Activated naive CD4-positive, alpha-beta T cell treated with anti-CD3 and anti-CD28 coated beads, Interleukin-2, amount 10 ng/mL, durations not matched to agents 7 days and 5 days (primary cell): ENCODE measurements at places on chromosomes 2 and 18.

GRCh38 chr2:9200633-9201015, 6.0 kb upstream of the ASAP2 start:
- no peak overlapping the region for H3K27ac ChIP-seq
- peaks cover 24% of the 10 kb centered on the region for H3K27me3 ChIP-seq
- H3K4me3 ChIP-seq = no peak overlapping the region

DNA sequence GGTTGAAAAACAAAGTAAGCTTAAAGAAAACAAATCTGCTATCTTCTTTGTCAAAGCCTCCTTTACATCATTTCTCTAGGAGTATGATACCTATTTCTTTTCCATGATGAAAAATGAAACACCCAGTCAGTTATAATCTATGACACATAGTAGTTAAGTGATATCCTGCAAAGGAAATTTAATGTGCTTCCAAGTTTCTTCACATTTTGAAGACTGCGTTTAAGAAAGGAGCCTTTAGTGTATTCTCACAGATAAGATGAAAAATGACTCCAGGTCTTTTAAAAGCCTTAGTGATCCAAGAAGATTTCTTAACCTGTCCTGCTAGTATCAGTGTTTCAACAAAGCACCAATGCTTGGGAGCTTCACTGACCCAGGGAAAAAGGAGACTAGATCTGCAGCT, 356.7 kb downstream of the CCDC85A start:
- H3K4me1 ChIP-seq = no peaks in the 10 kb centered on the region
- H3K36me3 ChIP-seq = no peaks in the 10 kb centered on the region
- no peaks in the 10 kb centered on the region for H3K27me3 ChIP-seq
- no peak for DNase-seq

GRCh38 chr2:196703695-196704094, 64.2 kb downstream of the CCDC150 start:
- H3K27ac ChIP-seq = no peak overlapping the region
- no peak overlapping the region for H3K4me3 ChIP-seq
- H3K36me3 ChIP-seq = peaks cover 2% of the 10 kb centered on the region
- no peaks in the 10 kb centered on the region for H3K27me3 ChIP-seq

DNA sequence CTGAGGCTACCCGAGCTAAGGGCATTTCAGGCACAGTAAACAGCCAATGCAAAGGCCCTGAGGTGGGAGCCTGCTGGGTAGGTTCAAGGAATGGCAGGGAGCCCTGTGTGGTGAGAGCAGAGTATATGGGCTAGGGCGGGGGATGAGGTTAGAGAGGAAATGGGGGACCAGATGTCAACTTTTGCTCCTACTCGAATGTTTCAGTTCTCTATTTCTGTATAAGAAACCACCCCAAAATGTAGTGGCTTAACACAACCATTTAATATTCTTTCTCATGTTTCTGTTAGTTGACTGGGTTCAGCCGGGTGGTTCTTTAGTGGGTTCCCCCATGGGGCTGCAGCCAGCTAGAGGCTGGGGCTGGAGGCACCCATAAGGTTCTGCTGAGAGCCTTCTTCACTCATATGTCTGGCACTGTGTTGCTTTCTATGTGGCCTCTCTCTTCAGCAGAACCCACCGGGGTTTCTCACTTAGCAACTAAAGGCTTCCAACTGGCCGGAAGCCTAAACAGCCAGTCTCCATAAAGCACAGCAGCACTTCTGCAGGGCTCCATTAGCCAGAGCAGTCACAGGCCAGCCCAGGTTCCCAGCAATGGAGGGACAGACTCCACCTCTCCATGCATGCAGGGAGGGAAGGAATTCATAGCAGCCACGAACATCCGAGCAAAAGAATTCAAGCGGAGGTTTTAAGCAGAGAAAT, 5.6 kb upstream of the ATOH8 start:
- no peak overlapping the region for H3K27ac ChIP-seq
- no peak for DNase-seq
- peaks cover 3% of the 10 kb centered on the region for H3K4me1 ChIP-seq

DNA sequence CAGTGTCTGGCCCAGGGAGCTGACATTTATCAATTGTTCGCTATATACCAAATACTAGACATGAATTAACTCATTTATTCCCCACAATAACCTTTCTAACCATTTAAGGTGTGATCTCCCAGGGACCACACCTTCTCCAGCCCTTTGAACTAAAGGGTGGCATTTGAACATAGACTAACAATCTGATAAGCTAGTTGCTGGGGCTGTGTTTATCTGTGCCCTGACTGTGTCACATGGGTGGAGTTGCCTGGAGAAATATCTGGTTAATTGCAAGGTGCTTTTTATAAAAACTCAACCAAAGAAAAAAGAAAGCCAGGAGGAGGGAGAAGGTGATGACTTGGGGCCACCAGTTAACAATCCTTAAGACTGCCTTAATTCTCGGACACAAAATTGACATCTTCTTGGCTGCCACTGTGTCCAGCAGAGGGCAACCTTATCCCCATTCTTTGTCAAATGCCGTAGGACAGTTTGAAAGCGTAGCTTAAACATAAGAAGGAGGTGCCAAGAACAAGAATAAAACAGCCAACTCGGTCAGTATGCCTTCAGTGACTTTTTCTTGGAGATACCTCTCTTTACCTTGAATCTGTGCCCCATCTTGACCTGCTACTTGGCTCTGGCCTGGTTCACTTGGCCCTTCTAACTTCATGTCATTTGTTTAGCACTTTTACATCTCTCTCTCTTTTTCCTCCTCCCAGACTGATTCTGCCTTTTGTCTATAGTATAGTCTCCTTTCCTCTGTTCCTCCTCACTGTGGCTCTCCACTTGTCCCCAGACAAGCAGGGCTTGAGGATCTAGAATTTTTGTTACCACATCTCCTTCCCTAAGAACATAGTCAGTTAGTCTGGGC, 183.4 kb downstream of the MYO3B start:
- H3K36me3 ChIP-seq = no peaks in the 10 kb centered on the region
- H3K27ac ChIP-seq = no peak overlapping the region
- H3K4me1 ChIP-seq = peaks cover 31% of the 10 kb centered on the region
- no peak overlapping the region for H3K4me3 ChIP-seq
- peaks cover 22% of the 10 kb centered on the region for H3K27me3 ChIP-seq

DNA sequence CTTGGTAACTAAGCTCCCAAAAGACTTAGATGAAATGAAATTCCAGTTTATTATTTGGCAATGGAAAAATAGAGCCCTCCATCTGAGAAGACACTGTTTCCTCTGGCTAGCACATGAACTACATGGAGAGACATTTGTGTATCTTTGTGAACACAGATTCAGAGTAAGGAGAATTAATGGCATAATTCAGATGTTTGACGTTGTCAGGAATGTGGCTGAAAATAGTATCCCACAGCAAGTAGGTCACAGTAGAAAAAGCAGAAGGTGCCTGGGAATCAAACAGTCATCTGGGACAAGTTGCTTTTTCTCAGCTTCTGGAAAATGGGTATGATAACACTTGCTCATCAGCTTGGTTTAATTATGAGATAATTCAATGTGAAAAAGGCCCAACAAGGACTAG, 288.6 kb downstream of the PTPRM start:
- DNase-seq = no peak
- H3K27me3 ChIP-seq = no peaks in the 10 kb centered on the region
- H3K27ac ChIP-seq = no peak overlapping the region
- no peaks in the 10 kb centered on the region for H3K36me3 ChIP-seq
- H3K4me1 ChIP-seq = no peaks in the 10 kb centered on the region

- H3K27ac ChIP-seq = no peak overlapping the region
- peaks cover 93% of the 10 kb centered on the region for H3K27me3 ChIP-seq
Observed at GRCh38 chr2:131034122-131035051, 58.9 kb downstream of the FAM168B start.

GRCh38 chr18:14976736-14977430, 228.9 kb downstream of the ANKRD30B start:
- no peak overlapping the region for H3K4me3 ChIP-seq
- DNase-seq = no peak
- H3K27me3 ChIP-seq = no peaks in the 10 kb centered on the region
- no peaks in the 10 kb centered on the region for H3K36me3 ChIP-seq
- H3K4me1 ChIP-seq = no peaks in the 10 kb centered on the region

DNA sequence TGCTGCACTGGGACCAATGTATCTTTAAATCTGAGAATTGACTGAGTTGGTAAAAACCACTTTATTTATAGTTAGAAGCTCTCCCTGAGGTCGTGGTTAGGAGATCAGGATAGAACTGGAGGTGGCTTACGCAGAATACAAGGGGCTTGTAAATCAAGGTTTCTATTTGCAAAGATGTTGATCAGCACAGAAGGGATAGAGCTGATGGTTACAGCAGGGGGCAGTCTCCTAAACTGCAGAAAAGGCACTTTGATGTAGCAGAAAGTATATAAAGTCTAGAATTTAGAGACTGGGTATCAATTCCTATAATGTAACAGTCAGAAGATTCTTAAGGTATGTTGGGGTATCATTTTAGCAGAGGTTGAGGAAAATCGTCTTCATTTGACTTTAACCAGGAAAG, 25.2 kb upstream of the ACVR1 start:
- H3K27ac ChIP-seq = peak overlapping the region; percentile 100
- peaks cover 10% of the 10 kb centered on the region for H3K36me3 ChIP-seq
- peak; percentile 38 for DNase-seq
- H3K27me3 ChIP-seq = no peaks in the 10 kb centered on the region

DNA sequence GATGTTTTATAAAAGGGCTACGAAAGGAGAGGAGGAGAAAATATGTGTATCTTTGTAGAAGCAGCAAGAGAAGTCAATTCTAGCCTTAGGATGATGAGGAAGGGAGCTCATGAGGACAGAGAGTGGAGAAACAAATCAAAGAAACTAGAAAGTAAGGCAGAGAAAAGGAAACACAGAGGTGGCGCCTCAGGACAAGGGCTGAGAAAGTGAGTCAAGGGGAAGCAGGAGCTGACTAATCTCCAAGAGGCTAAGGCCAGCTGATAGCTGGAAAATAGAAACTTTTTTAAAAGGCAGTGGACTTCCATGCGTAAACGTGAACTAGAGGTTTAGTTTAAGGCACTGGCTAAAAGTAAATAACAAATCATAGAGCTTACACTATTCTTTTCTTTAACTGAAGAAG, 173.3 kb downstream of the ANKRD44 start:
- peaks cover 66% of the 10 kb centered on the region for H3K36me3 ChIP-seq
- H3K27ac ChIP-seq = peak overlapping the region; percentile 55
- DNase-seq = no peak
- no peaks in the 10 kb centered on the region for H3K27me3 ChIP-seq
- H3K4me1 ChIP-seq = peaks cover 80% of the 10 kb centered on the region
- H3K4me3 ChIP-seq = no peak overlapping the region

DNA sequence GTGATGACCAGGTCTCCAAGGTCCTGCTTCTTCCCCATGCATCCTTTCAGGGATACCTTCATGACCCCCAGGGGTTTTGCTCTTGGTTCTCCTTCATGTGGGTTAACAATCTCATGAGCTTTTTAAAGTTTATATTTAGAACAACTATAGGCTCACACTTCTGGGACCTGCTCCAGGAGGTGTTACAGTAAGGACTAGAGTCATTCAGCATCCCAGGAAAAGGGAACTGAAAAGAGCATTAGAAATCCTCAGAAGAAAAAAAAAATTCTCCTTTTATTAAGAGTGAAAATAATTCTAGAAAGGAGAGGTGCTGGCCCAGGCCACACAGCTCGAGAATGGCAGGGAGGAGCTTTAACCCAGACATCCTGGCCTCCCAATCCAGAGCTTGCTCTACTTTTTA, 66.5 kb downstream of the SETBP1 start:
- H3K36me3 ChIP-seq = peaks cover 2% of the 10 kb centered on the region
- no peak for DNase-seq
- no peak overlapping the region for H3K27ac ChIP-seq
- H3K4me3 ChIP-seq = no peak overlapping the region
- H3K4me1 ChIP-seq = no peaks in the 10 kb centered on the region

DNA sequence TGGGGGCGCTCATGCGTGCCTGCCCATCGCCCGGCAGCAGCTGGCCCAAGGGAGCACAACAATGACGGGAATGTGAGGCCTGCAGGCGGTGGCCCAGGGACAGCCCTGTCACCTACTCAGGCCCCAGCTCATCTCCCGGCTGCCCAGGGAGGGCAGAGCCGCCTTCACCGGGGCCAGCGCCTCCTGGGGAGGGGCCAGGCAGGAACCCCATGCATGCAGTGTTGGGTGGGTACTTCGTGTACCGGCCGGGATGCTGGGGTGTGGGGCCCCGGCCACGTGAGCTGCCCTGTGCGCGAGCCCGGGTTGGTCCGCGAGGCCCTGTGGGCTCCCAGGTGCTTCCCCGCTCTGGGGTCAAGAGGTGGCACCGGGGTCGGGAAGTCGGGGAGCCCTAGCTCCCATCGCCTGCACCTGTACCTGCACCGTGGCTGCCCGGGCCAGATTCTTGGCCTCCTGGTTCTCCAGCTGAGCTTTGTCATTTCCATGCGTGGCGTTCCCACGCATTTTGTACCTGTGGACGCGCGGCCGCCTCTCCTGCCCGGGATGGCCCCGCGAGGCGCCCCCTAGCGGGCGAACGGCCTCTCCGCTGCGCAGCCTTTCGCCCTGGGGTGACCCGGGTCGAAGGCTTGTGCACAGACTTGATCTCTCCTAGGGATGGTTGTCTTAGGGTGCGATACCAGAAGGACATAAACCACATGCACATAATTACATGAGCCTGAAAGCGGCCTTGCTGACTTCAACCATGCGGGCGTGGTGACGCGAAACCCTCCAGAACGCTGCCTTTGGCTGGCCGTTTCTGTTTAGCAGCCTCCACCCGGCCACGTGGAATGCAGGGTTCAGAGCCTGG, 950 bp downstream of the KLHL30 start:
- peaks cover 5% of the 10 kb centered on the region for H3K4me1 ChIP-seq
- H3K27ac ChIP-seq = no peak overlapping the region
- H3K36me3 ChIP-seq = no peaks in the 10 kb centered on the region
- DNase-seq = peak; percentile 50
- H3K27me3 ChIP-seq = no peaks in the 10 kb centered on the region

DNA sequence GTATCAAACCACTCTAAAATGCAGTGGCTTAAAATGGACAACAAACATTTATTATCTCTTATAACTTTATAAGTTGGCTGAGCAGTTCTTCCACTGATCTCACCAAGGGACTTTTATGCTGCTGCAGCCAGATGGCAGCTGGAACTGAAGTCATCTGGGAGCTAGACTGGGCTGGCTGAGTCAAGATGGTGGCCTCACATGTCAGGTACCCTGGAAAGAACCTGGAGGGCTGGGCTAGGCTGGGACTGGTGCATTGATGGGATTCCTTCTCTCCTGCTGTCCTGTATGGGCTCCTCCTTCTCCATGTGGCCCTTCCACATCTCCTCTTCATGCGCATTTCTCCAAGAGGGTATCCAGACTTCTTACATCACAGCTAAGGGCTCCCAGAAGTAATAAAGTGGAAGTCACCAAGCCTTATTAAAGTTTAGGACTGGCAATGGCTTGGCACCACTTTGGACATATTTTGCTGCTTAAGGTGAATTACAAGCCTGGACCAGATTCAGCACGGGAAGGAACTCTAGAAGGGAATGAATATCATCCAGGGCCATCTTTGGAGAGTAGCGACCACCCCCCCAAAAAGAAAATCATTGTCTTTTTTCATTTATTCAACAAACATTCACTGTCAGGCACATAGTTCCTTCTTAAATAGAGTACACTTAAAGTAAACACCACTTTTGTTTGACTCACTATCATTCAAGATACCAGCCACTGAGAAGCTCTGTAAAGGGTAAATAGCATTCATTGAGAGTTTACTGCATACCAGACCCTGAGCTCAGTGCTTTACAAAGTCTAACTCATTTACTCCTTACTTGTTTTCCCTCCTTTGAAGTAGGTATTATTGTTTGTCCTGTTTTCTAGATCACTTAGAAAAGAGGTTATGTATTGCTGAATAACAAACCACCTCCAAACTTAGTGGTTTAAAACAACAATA, 138.0 kb downstream of the ZFP36L2 start:
- no peak for DNase-seq
- no peak overlapping the region for H3K4me3 ChIP-seq

- H3K36me3 ChIP-seq = peaks cover 9% of the 10 kb centered on the region
- H3K27me3 ChIP-seq = no peaks in the 10 kb centered on the region
- no peak overlapping the region for H3K27ac ChIP-seq
Observed at GRCh38 chr2:200484934-200485333, 24.9 kb downstream of the KCTD18 start.
